Smooth muscle cell of trachea (primary cell): ENCODE measurements at places on chromosomes 1 and 21. TPM values are rescaled to one million over a fixed set of nuclear protein-coding genes. Genes with fewer than 3 reads are reported as not detected.

The AMY2A gene
- not detected in 2 replicates for total RNA-seq

The CFH gene
- 128 and 162 TPM in 2 replicates for total RNA-seq

The COL11A1 gene
- total RNA-seq: 2.5 and 3.3 TPM in 2 replicates

The OR14K1 gene
- total RNA-seq: not detected in 2 replicates

The TNFRSF8 gene
- under 0.01 and 0.15 TPM in 2 replicates for total RNA-seq

The TRNP1 gene
- 33.5 and 59.7 TPM in 2 replicates for total RNA-seq

The NTMT2 gene
- total RNA-seq: not detected in 2 replicates

The DCAF8 gene
- total RNA-seq: 111 TPM in 2 replicates

The GJA8 gene
- not detected in 2 replicates for total RNA-seq

The CNKSR1 gene
- 0.17 TPM in 1 of 2 replicates, not detected in the other for total RNA-seq

The VAMP4 gene
- 14.2 and 21.4 TPM in 2 replicates for total RNA-seq

The FAM151A gene
- total RNA-seq: not detected in 2 replicates

The PDC gene
- not detected in 2 replicates for total RNA-seq

The KCNT2 gene
- total RNA-seq: 2.3 and 2.5 TPM in 2 replicates

The TCHH gene
- total RNA-seq: under 0.01 TPM in 1 of 2 replicates, not detected in the other

The TTLL10 gene
- not detected in 2 replicates for total RNA-seq

The MIXL1 gene
- under 0.01 TPM in 1 of 2 replicates, not detected in the other for total RNA-seq

The CYP4X1 gene
- total RNA-seq: 0.15 and 0.17 TPM in 2 replicates

The CHI3L2 gene
- 2.5 and 10.6 TPM in 2 replicates for total RNA-seq

The CAPN8 gene
- total RNA-seq: not detected in 2 replicates

The KIF21B gene
- under 0.01 TPM in 2 replicates for total RNA-seq

The CIART gene
- total RNA-seq: 1.6 and 8.1 TPM in 2 replicates

The PUSL1 gene
- 18.2 and 30.3 TPM in 2 replicates for total RNA-seq

The REG4 gene
- not detected in 2 replicates for total RNA-seq

The PRKAA2 gene
- 3.0 and 4.1 TPM in 2 replicates for total RNA-seq

The CD247 gene
- total RNA-seq: not detected in 2 replicates
